SW480 (cell line): ENCODE measurements at places on chromosomes 7 and 10.

DNA sequence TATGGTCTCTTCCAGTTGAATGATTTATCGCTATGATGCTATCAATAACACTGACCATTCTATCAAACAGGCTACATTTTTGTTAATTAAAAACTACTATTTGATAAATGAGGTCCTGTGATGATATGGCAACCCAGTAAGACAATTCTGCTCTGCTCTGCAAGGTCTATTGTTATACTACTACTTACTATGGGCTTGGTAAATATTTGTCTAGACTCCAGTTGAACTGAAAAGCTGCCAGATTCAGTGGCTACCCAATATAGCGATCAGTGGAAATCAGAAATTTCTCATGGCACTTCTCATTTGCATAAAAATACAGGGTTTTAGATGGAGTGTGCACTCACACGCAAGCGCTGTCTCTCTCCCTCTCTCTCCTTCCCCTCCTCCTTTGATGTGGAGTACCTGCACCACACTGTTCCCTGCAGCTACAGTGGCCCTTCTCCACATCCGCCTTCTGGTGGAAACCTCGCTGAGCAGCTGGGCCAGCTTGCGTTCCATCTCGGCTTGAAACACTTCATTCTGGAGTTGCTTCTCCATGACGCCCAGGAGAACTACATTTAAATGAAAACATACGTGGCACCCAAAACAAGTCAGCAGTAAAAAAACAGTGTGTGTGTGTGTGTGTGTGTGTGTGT is 77.9 kb downstream of the KIAA1549 start:
- DNase-seq: peak; percentile 82

DNA sequence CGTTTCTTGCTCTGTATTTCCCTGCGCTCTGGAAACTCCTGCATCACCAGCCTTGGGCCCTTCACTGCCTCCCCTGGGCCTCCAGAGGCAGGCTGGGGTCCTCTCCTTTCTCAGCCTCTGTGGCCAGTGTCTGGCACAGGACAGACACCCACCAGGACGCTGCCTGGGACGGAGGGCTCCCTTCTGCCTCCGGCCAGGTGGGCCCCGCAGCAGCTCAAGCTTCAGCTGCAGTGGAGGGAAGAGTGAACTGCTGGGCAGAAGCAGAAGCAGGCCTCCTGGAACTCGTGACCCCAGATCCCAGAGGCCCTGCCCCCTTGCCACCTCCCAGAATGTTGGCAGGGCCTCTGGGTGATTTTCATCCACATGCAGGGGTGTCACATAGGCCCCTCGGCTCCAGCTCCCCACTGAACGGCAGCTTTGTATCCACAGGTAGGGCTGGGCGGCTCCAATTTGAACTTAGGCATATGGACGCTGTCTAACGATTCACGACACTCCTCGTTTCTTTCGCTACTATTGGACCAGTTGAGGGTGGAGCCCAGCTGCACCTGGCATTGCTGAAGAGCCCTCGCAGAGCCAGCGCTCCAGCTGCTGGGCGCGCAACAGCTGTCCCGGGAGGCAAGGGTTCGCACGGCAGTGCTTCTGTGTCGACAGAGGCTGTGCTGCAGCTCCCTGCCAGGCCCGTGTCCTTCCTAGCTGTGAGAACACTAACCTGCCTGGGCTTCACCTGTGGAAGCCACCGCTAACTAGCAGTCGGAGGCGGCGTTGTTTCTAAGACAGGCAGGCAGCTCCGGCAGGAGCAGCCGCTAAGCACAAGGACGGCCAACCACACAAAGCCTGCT is 18.4 kb upstream of the GPR146 start:
- DNase-seq: no peak

- DNase-seq: no peak
Measured at GRCh38 chr7:106190589-106191330, 78.6 kb upstream of the SYPL1 start.

GRCh38 chr10:132974249-132974796 is 32.0 kb upstream of the CFAP46 start:
- DNase-seq: peak; percentile 14

DNA sequence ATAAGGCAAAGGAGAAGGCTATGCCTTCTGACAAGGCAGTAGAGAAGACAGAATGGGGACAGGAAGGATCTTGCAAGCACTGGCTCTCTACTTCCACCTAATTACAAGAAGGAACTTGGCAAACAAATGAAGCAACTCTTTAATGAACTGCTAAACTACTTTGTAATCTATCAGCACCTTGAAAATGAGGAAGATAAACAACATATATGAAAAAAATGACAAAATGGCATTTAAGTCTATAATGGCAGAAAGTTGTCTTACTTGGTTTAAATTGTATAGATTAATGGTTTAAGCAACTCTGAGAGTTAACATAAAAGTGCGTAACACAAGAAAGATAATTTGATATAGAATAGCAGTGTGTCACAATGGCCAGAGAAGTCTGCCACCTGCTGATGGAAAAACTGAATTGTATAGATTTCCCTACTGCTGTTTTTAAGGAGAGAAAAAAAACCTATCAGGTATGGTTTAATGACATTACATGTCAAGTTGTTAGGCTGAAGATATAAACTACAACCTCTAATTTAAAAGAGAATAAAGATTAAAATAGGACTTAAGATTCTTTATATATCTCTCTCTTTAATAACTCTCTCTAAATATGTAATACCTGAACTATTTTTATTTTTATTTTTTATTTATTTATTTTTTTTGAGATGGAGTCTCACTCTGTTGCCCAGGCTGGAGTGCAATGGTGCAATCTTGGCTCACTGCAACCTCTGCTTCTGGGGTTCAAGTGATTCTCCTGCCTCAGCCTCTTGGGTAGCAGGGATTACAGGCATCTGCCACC is 11.8 kb downstream of the NT5C3A start:
- peak; percentile 81 for DNase-seq

GRCh38 chr7:31368620-31369019 is 28.1 kb upstream of the NEUROD6 start:
- DNase-seq: no peak

- peak; percentile 34 for DNase-seq
Measured at GRCh38 chr7:42128703-42129102, 108.3 kb downstream of the GLI3 start.

DNA sequence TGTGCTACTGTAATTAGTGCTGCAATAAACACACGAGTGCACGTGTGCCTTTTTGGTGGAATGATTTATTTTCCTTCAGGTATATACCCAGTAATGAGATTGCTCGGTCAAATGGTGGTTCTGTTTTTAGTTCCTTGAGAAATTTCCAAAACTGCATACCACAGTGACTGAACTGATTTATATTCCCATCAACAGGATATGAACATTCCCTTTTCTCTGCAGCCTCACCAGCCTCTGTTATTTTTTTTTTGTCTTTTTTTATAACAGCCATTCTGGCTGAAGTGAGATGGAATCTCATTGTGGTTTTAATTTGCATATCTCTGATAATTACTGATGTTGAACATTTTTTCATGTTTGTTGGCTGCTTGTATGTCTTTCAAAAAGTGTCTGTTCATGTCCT is 922.9 kb upstream of the LRRN3 start:
- no peak for DNase-seq

DNA sequence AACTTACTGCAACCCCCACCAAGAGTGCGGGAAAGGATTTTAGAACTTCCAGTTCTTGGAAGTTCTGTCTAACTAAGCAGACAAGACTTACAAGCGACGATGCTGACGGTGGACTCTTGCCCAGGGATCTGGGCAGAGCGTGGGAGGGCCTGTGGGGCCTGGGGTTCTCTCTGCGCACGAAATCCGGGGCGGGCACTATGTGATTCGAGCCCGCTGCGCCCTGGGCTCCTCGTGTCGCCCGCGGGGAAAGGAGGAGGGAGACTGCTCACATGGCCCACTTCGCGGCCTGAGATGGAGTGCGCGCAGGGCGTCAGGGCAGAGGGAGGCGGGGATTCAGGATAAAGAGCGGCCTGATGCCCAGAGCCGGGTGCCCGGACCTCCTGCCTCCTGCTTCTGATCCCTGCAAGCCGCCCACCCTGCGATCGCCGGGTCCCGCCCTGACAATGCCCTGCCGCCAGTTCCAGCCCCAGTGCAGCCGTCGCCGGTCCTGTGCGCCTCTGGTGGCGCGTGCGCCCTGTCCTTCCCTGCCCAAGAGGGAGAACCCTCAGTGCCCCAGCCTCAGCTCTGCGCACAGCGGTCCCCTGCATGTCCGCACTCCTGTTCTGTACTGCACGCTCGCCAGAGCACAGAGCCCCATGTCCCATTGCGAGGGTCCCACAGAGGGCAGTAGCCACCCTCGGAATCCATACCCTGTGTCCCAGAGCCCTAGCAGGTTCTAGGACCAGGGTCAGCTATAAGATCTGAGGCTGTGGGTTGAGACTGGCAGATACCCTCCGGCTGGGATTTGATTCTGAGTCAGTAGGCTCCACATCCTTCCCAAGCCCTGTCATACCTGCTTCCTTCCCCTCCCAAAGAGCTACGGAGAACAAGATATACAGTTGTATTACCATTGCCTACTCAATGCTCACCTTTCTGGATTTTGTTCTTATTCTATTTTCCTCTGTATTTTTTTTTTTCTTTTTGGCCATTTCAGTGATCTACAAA is 99.4 kb upstream of the TMEM106B start:
- no peak for DNase-seq

- DNase-seq: no peak
Measured at GRCh38 chr7:54811846-54812254, 52.8 kb upstream of the SEC61G start.

DNA sequence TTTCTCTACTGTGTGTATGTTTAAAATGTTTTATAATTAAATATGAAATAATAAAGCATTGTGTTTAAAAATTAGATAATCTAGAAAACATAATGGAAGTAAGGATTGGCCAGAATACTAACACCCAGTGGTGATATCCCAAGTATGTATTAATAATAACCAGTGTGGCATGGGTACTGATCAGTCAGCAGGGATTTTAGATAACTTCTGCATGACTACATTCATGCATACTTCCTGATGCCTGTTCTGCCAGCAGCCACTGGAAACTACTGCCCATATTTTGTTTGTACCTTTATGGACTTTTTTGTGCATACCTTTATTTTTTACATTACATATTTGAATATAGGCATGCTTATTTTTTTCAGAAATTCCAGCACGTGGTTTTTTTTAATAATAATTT is 156.6 kb upstream of the TMEM196 start:
- DNase-seq: no peak

GRCh38 chr10:7659560-7659959 is 7.2 kb downstream of the ITIH5 start:
- peak; percentile 41 for DNase-seq

- no peak for DNase-seq
Measured at GRCh38 chr7:65925040-65925439, 52.2 kb downstream of the VKORC1L1 start.

GRCh38 chr10:84391326-84391725 is 62.9 kb downstream of the CCSER2 start:
- no peak for DNase-seq

- no peak for DNase-seq
Measured at GRCh38 chr10:84226616-84227015, 1.3 kb upstream of the LRIT2 start.

DNA sequence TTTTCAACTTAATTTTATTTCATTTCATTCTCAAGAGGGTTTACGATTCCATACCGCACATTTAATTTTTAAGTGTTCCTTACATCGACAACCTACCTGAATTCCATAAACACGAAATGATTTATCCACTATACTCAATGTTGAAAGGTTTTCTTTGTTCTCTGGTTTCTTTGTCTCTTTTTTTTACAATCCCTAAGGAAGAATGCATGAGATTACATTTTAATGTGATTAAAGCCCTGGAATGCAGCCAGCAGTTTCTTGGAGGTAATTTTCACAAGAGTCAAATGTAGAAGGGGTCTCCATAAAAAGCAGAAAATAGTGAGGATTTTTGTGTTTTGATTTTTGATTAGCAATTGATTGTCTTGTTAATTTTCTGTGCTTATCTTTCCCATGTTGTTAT is 59.2 kb upstream of the ADCY1 start:
- no peak for DNase-seq

DNA sequence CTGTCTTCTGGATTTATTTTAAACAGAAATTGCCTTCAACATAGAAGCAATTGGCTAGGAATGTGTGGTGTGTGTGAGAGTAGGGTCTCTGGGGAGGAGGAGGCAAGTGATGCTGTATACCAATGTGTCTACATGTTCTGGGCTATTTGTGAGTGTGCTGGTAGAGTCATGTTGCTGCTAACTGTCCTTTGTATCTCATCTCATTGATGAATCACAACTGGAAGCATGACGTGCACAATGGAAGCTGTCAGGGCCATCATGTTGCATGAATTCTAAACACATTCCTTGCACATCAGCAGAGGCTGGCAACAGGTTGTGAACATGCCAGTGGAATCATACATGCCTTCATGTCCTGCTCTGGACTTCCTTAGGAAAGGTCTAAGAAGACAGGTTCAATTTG is 199.7 kb downstream of the BMPER start:
- no peak for DNase-seq

- no peak for DNase-seq
Measured at GRCh38 chr7:130127821-130128317, 57.5 kb downstream of the KLHDC10 start.

GRCh38 chr10:99234041-99234790 is 1.4 kb downstream of the HPSE2 start:
- no peak for DNase-seq

DNA sequence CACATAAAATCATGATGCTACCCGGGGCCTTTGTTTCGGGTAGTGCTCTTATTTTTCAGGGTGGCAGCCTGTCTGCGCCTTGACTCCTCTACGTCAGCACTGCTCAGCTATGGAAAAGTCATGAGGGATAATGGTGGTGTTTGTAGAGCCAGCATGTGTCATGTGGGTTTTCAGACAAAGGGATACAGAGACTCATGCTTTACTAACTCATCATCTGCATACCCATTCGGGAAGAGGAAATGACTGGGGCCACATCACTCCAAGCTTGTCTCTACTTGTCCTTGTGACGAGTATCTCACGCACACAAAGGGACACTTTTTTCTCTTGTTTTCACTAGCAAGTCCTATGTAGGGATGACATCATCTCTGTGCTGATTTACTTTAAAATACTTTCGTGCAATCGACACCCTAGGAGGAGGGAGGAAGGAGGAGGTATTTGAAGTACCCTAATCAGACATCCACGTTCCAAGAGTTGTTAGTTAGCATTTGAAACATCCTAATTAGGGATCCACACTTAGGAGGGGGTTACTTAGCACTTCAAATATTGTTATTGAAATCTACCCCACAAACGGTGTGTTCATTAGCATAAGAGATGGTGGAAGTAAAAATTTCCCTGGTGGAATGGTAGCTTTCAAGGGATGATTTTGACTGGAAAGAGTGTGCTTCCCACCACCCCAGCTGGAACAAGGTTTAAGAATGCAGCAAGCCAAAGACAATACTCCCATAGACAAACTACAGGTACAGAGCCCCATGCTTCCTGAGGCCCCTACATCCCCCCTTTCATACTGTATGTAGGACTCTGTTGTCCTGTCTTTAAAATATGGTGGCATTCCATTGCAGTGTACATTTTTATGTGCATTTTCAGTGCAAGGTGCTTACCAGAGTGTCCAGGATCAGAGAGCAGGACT is 52.0 kb downstream of the THNSL1 start:
- peak; percentile 7 for DNase-seq
